GM12878 (cell line): ENCODE measurements at places on chromosomes 2 and 18.

- no peaks in the 10 kb centered on the region for H3K27me3 ChIP-seq
- no peak for DNase-seq
Observed at GRCh38 chr2:45578056-45578843, 32.8 kb downstream of the SRBD1 start.

- H3K4me1 ChIP-seq, result 0 out of 2 replicates have a peak, but pooled peaks cover 4% of the 10 kb centered on the region
- no peaks in the 10 kb centered on the region for H3K27me3 ChIP-seq
- H3K4me3 ChIP-seq, result no peak overlapping the region
- no peaks in the 10 kb centered on the region for H3K36me3 ChIP-seq
- no peak overlapping the region for H3K27ac ChIP-seq
Observed at GRCh38 chr2:38155015-38155414, 79.1 kb upstream of the CYP1B1 start.

DNA sequence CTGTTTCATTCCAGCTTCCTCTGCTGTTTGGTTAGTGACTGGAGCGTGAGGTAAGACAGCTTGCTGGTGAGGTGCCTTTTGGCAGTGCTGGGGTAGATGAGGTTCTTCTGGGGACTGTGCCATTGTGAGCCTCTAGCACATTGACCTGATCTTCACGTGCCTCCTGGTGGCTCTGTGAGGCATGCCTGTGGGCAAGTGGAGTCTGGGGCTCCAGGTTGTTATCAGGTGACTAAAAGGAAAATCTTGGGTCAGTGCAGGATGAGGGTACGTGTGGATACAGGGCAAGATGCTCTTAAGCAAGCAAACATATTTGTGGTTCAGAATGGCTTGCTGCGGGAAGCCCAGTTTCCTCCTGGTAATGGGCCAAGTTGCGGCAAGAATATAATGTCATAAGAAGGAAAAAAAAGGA, 75.4 kb downstream of the FHOD3 start:
- H3K27ac ChIP-seq, result no peak overlapping the region
- no peak overlapping the region for H3K4me3 ChIP-seq
- no peaks in the 10 kb centered on the region; the same call in 1 of the 2 replicates for H3K4me1 ChIP-seq
- H3K36me3 ChIP-seq, result no peaks in the 10 kb centered on the region
- no peak for DNase-seq
- no peaks in the 10 kb centered on the region for H3K27me3 ChIP-seq

- H3K27me3 ChIP-seq, result no peaks in the 10 kb centered on the region
- H3K36me3 ChIP-seq, result no peaks in the 10 kb centered on the region
- no peak for DNase-seq
- peaks cover 8% of the 10 kb centered on the region for H3K4me1 ChIP-seq
Observed at GRCh38 chr2:75071766-75072165, 113.3 kb downstream of the POLE4 start.

GRCh38 chr2:174802459-174802858, 38.2 kb upstream of the CHRNA1 start:
- no peak for DNase-seq
- H3K36me3 ChIP-seq, result no peaks in the 10 kb centered on the region
- H3K4me1 ChIP-seq, result no peaks in the 10 kb centered on the region
- H3K4me3 ChIP-seq, result no peak overlapping the region
- no peak overlapping the region for H3K27ac ChIP-seq

DNA sequence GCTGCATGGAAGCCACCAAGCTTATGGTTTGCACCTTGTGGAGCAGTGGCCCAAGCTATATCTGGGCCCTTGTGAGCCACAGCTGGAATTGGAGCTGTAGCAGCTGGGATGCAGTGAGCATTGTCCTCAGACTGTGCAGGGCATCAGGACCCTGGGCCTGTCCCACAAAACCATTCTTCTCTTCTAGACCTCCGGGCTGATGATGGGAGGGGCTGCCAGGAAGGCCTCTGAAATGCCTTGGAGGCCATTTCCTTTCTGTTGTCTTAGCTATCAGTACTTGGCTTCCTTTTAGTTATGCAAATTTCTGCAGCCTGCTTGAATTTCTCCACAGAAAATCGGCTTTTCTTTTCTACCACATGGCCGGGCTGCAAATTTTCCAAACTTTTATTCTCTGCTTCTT, 46.4 kb upstream of the CSRNP3 start:
- no peak for DNase-seq
- H3K4me3 ChIP-seq, result no peak overlapping the region
- H3K36me3 ChIP-seq, result no peaks in the 10 kb centered on the region
- H3K27ac ChIP-seq, result no peak overlapping the region

GRCh38 chr2:106932644-106933043, 46.7 kb upstream of the ST6GAL2 start:
- no peaks in the 10 kb centered on the region for H3K4me1 ChIP-seq
- no peaks in the 10 kb centered on the region for H3K36me3 ChIP-seq
- H3K27me3 ChIP-seq, result no peaks in the 10 kb centered on the region
- no peak overlapping the region for H3K27ac ChIP-seq

DNA sequence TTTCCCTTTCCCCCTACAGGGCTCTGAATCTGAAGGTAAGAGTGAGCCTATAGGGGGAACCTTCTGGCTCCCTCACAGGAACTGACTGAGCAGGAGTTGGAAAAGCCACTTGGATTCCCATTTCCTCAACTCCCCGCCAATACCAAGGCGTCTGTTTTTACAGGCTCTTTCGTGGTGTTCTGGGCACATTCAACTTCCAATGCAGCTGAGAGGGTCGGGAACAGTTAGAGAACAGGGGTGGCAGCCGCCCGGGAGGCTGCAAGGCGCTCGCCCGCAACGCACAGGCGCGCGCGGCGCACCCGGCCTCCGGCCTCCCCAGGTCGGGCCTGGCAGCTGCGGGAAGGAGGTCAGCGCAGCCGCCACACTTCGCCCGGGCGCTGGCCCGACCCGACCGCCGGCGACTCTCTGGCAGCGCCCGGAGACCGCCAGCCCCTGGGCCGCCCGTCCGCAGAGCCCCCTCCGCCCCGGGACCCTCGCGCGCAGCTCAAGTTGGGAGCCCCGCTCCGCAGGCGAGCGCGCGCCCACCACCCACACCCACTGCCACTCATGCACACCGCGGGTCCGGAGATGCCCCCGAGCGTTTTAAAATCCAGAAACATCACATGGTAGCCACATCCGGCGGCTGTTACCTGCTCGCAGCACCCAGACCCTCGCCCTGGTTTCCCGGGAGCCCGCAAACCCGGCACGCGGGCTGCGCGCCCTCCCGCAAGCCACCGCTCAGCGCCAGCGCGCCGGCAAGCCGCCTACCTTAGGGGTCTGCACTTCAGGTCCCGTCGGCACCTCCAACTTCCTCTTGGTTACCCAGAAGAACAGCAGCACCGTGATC, 816 bp downstream of the GALNT14 start:
- peaks cover 2% of the 10 kb centered on the region for H3K27me3 ChIP-seq
- 0 out of 2 replicates have a peak overlapping the region, but pooled peaks have one; percentile 32 for H3K4me3 ChIP-seq

GRCh38 chr2:186503827-186504606, 18.0 kb downstream of the ZC3H15 start:
- H3K27ac ChIP-seq, result no peak overlapping the region
- peaks cover 38% of the 10 kb centered on the region for H3K36me3 ChIP-seq
- H3K4me1 ChIP-seq, result no peaks in the 10 kb centered on the region

GRCh38 chr2:218406949-218407618, 7.4 kb downstream of the CTDSP1 start:
- H3K27me3 ChIP-seq, result no peaks in the 10 kb centered on the region
- H3K27ac ChIP-seq, result peak overlapping the region; percentile 33
- DNase-seq, result peak; percentile 27
- peaks cover 27% of the 10 kb centered on the region for H3K4me1 ChIP-seq

GRCh38 chr2:160932960-160933359, 227.3 kb upstream of the TANK start:
- H3K4me1 ChIP-seq, result no peaks in the 10 kb centered on the region
- DNase-seq, result no peak
- H3K36me3 ChIP-seq, result no peaks in the 10 kb centered on the region
- no peak overlapping the region for H3K4me3 ChIP-seq

- DNase-seq, result no peak
- no peak overlapping the region for H3K27ac ChIP-seq
- H3K4me1 ChIP-seq, result no peaks in the 10 kb centered on the region
- no peaks in the 10 kb centered on the region for H3K36me3 ChIP-seq
Observed at GRCh38 chr18:78363556-78364387, 615.8 kb upstream of the SALL3 start.

- no peak for DNase-seq
- no peak overlapping the region; the same call in 1 of the 2 replicates for H3K27ac ChIP-seq
- H3K4me1 ChIP-seq, result peaks cover 16% of the 10 kb centered on the region
- no peaks in the 10 kb centered on the region; the same call in 1 of the 2 replicates for H3K36me3 ChIP-seq
- H3K27me3 ChIP-seq, result no peaks in the 10 kb centered on the region
Observed at GRCh38 chr2:241506793-241507429, 1.5 kb downstream of the STK25 start.

DNA sequence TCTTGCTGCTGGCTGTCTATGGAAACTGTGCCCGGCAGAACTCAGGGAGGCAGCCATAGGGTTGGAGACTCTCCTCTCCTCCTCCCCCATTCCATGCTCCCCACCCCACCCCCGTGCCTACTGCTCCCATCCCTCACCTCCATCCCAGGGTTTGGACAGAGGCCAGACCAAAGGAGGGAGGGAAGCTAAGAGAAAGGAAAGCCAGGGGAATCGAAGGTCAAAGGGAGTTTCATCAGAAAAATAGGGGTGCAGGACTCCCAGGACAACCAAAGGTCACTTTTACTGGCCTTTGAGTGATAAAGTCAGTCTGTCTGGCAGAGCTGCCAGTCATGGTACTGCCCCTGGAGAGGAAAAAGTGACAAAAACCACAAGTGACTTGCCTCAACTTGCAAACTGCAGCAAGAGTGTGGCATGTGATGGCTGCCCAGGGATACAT, 187.3 kb upstream of the CTAGE1 start:
- H3K4me3 ChIP-seq, result no peak overlapping the region
- no peaks in the 10 kb centered on the region; the same call in 1 of the 2 replicates for H3K27me3 ChIP-seq
- H3K4me1 ChIP-seq, result no peaks in the 10 kb centered on the region
- no peak for DNase-seq

- H3K27ac ChIP-seq, result no peak overlapping the region
- H3K36me3 ChIP-seq, result no peaks in the 10 kb centered on the region
- H3K4me1 ChIP-seq, result no peaks in the 10 kb centered on the region; the same call in 1 of the 2 replicates
Observed at GRCh38 chr2:85073033-85073432, 60.2 kb upstream of the TCF7L1 start.

GRCh38 chr2:35428548-35428947, 927.0 kb upstream of the CRIM1 start:
- no peak overlapping the region for H3K4me3 ChIP-seq
- no peaks in the 10 kb centered on the region for H3K36me3 ChIP-seq
- no peaks in the 10 kb centered on the region for H3K4me1 ChIP-seq

GRCh38 chr2:239459056-239459455, 58.2 kb upstream of the HDAC4 start:
- no peak overlapping the region for H3K4me3 ChIP-seq
- H3K27ac ChIP-seq, result no peak overlapping the region
- no peaks in the 10 kb centered on the region for H3K36me3 ChIP-seq
- H3K27me3 ChIP-seq, result no peaks in the 10 kb centered on the region
- DNase-seq, result no peak
- H3K4me1 ChIP-seq, result no peaks in the 10 kb centered on the region

DNA sequence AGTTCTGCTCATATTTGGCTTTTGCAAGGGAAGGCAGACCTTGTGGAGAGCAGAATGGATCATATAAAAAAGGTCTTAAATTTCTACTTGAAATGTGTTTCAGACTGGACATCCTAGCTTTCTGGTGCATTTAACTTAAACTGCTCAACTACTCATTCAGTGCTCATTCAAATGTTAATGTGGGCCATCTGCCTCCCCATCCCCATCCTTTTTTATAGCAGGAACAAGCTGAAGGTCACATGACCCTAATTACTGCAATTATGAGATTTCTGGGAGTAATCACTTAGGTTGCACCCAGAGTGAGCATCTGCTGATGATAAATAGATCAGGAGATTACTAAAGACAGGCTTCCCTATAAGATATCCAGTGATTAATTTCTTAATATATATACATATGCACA, 96.1 kb downstream of the MAP2 start:
- H3K27ac ChIP-seq, result no peak overlapping the region
- H3K4me3 ChIP-seq, result no peak overlapping the region
- no peak for DNase-seq
- H3K27me3 ChIP-seq, result no peaks in the 10 kb centered on the region
- no peaks in the 10 kb centered on the region for H3K36me3 ChIP-seq
- no peaks in the 10 kb centered on the region for H3K4me1 ChIP-seq

DNA sequence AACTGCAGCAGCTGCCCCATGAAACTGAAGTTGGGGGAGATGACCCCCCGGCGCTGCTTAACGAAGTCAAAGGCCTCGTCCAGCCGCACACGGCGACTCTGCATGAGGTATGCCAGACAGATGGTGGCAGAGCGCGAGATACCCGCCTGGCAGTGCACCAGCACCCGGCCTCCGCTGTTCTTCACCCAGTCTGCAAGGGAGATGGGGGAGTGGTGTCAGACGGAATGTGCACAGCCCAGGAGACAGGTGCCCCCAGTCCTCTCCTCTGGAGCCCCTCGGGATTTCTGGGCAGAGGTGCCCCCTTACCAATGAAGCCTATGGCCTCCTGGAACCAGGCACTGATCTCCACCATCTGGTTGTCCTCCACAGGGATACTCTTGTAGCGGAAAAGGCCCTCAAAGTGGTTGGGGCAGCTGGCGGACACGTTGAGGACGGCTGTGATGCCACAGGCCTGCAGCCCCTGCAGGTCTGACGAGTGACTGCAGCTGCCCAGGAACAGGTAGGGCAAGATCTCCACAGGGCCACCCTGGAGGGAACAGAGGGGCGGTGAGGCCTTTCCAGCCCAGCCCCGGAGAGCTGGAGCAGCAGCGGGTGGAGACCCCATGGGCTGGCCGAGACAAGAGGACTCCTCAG, 1.3 kb downstream of the DUSP2 start:
- no peak for DNase-seq
- H3K4me1 ChIP-seq, result peaks cover 45% of the 10 kb centered on the region
- 0 out of 2 replicates have a peak, but pooled peaks cover 7% of the 10 kb centered on the region for H3K36me3 ChIP-seq
- H3K27ac ChIP-seq, result peak overlapping the region; percentile 89
- H3K27me3 ChIP-seq, result no peaks in the 10 kb centered on the region

- H3K27ac ChIP-seq, result peak within 1 kb of the TSS; percentile 88
- no peaks in the 10 kb centered on the region for H3K27me3 ChIP-seq
- no peak for DNase-seq
- H3K36me3 ChIP-seq, result no peaks in the 10 kb centered on the region
- H3K4me1 ChIP-seq, result peaks cover 21% of the 10 kb centered on the region
- H3K4me3 ChIP-seq, result peak within 1 kb of the TSS; percentile 100
Observed at GRCh38 chr18:31684279-31685096, at the start of gene B4GALT6. Gene B4GALT6 (minus strand): TSS chr18:31684581. CDS start chr18:31684426, 155 bp downstream.

DNA sequence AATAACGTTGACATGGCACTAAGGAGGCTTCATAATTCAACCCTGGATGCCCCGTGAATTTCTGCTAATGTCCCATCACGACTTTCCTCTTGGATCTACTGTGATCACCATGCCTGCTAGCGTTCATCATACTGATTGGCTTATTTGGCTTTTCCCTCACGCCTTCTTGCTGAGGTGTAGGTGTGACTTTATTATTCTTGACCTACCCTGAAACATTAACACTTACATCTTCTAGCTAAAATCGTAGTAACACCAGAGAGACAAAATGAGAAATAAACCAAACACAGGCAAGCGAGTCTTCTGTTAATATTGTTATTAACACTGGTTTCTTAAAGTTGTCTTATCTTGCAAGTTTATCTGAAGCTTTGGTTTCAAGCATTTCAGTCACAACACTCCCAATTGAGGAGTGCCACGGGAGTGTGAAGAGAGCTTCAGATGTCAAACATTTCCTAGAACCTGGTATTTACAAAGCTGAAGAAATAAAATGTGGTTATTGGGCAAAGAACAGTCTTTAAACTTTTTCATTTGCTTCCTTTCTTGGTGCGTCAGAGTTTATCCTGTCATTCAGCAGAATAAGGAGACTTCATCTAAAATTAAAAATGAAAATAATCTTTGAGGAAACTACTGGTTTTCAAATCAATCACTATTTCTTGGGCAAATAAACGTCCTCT, 15.4 kb upstream of the STAT1 start:
- H3K27ac ChIP-seq, result no peak overlapping the region
- H3K4me1 ChIP-seq, result no peaks in the 10 kb centered on the region
- no peak overlapping the region for H3K4me3 ChIP-seq
- H3K36me3 ChIP-seq, result no peaks in the 10 kb centered on the region
- DNase-seq, result no peak
- H3K27me3 ChIP-seq, result no peaks in the 10 kb centered on the region
